ENCODE measurements at places on chromosomes 16 and 17. TPM values are rescaled to one million over a fixed set of nuclear protein-coding genes. Genes with fewer than 3 reads are reported as not detected.

GRCh38 chr16:15618392-15618791, 24.6 kb downstream of the MARF1 start:
- DNase-seq = no peak

GIT1 gene
- total RNA-seq = 47.0 TPM

- DNase-seq = peak; percentile 68
Observed at GRCh38 chr17:42459256-42459800, 650 bp downstream of the ATP6V0A1 start.

HOXB8 gene
- total RNA-seq = 0.39 TPM

ABI3 gene
- total RNA-seq = not detected

SLC2A4 gene
- total RNA-seq = 0.35 TPM

GRCh38 chr16:84015399-84015798, 27.2 kb downstream of the SLC38A8 start:
- no peak for DNase-seq

GRCh38 chr17:14775731-14776492, 475.0 kb downstream of the HS3ST3B1 start:
- DNase-seq = no peak

GRCh38 chr17:79006046-79006445, 3.5 kb downstream of the CANT1 start:
- no peak for DNase-seq

- DNase-seq = no peak
Observed at GRCh38 chr17:1434150-1434549, 21.9 kb downstream of the CRK start.

Data from Caco-2 (cell line).